ENCODE measurements at places on chromosomes 4 and X.

- H3K4me3 ChIP-seq = no peak overlapping the region
- H3K36me3 ChIP-seq = no peaks in the 10 kb centered on the region
- DNase-seq = no peak
- H3K27ac ChIP-seq = no peak overlapping the region
Measured at GRCh38 chr4:79209822-79210635, 115.8 kb downstream of the NAA11 start.

- peaks cover 4% of the 10 kb centered on the region for H3K4me1 ChIP-seq
- no peak overlapping the region for H3K4me3 ChIP-seq
- H3K36me3 ChIP-seq = no peaks in the 10 kb centered on the region
- H3K27me3 ChIP-seq = no peaks in the 10 kb centered on the region
Measured at GRCh38 chr4:122534776-122535175, 78.3 kb upstream of the IL2 start.

GRCh38 chr4:182700362-182701160 lies 216.6 kb downstream of the DCTD start:
- no peaks in the 10 kb centered on the region for H3K4me1 ChIP-seq
- no peak for DNase-seq
- no peak overlapping the region for H3K27ac ChIP-seq
- no peaks in the 10 kb centered on the region for H3K27me3 ChIP-seq
- H3K4me3 ChIP-seq = no peak overlapping the region
- H3K36me3 ChIP-seq = peaks cover 4% of the 10 kb centered on the region

GRCh38 chr4:532588-533317 lies 33.7 kb downstream of the PIGG start:
- H3K4me3 ChIP-seq = no peak overlapping the region
- no peak overlapping the region for H3K27ac ChIP-seq
- no peaks in the 10 kb centered on the region for H3K4me1 ChIP-seq
- no peak for DNase-seq
- peaks cover 26% of the 10 kb centered on the region for H3K36me3 ChIP-seq

- H3K4me1 ChIP-seq = peaks cover 28% of the 10 kb centered on the region
- no peak for DNase-seq
- peak overlapping the region; percentile 51 for H3K4me3 ChIP-seq
Measured at GRCh38 chr4:1871471-1872021, 353 bp downstream of the NSD2 start.

DNA sequence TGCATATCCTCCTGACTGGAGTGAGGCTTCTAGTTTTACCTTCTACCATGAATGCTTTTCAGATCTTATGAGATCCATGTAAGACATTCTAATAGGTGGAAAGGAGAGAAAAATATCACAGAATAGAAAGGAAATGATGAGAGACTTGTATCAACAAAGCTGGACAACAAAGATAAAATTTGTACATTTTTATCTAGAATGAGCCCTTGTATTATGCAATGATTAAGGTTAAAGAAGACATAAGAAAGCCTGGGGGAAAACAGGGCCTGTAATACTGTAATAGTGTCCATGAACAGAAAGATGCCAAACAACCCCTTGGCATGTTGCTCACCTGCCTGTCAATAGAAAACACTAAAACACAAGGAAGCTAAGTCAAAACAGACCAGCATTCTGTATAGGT lies 44.2 kb upstream of the SCRG1 start:
- H3K27ac ChIP-seq = no peak overlapping the region
- DNase-seq = no peak
- H3K4me1 ChIP-seq = no peaks in the 10 kb centered on the region
- H3K4me3 ChIP-seq = no peak overlapping the region

- no peaks in the 10 kb centered on the region for H3K4me1 ChIP-seq
- H3K36me3 ChIP-seq = no peaks in the 10 kb centered on the region
- no peaks in the 10 kb centered on the region for H3K27me3 ChIP-seq
- H3K27ac ChIP-seq = no peak overlapping the region
- no peak for DNase-seq
- no peak overlapping the region for H3K4me3 ChIP-seq
Measured at GRCh38 chr4:154985673-154986072, 204.6 kb downstream of the RBM46 start.

GRCh38 chr4:70815370-70815769 lies 24.3 kb downstream of the GRSF1 start:
- H3K4me3 ChIP-seq = no peak overlapping the region
- no peaks in the 10 kb centered on the region for H3K27me3 ChIP-seq
- H3K27ac ChIP-seq = no peak overlapping the region

GRCh38 chrX:16491461-16491860 lies 158.5 kb upstream of the S100G start:
- no peak overlapping the region for H3K4me3 ChIP-seq
- H3K27me3 ChIP-seq = no peaks in the 10 kb centered on the region
- H3K36me3 ChIP-seq = no peaks in the 10 kb centered on the region

DNA sequence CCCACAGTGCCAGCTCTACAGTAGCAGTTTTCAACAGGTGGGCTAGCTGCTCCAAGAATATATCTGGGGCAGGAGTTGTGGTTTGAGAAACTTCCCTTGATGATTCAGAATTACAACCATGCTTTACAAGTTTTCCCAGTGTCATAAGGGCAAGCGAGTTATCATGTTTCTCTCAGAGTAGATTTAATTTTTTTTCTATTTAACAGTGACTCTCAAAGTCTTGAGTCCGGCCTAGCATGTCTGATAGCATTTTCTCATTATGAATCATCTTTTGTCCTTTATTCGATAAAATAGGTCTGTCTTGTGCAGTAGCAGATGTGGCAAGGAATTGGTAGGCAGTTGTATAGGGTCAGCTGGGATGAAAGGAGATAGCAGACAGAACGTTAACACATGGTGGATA lies 62.2 kb upstream of the SPANXD start:
- H3K4me3 ChIP-seq = no peak overlapping the region
- no peaks in the 10 kb centered on the region for H3K36me3 ChIP-seq
- H3K4me1 ChIP-seq = peaks cover 2% of the 10 kb centered on the region

DNA sequence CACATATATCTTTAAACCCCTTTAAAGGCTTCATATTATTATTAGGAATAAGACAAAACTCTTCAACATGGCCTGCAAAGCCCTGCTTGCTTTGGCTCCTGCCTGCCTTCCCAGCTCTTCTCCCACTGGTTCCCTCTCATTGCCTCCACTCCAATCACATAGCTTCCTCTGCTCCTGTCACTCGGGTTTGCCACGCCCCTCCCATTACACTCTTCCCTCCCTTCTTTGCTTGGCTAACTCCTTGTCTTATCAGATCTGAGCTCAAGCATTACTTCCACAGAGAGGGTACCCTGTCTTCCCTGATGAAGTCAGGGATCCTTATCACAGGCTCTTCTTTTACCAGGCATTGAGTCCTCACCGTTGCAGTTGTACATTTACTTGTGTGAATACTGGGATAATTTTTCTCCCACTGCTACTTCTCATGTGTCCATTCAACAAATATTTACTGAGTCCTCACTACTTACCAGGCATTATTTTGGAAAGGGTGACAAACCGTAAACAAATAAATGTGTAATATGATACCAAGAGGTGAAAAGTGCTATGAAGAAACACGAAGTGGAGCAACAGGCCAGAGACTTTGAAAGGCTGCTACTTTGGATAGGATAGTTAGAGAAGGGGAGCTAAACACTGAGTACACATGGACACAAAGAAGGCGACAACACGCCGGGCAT lies 3.2 kb upstream of the VGLL1 start:
- no peaks in the 10 kb centered on the region for H3K36me3 ChIP-seq
- H3K27ac ChIP-seq = no peak overlapping the region
- DNase-seq = no peak
- H3K4me3 ChIP-seq = no peak overlapping the region

GRCh38 chr4:184450045-184450444 lies 24.3 kb downstream of the IRF2 start:
- H3K27ac ChIP-seq = no peak overlapping the region
- H3K36me3 ChIP-seq = peaks cover 3% of the 10 kb centered on the region
- H3K4me3 ChIP-seq = no peak overlapping the region
- H3K4me1 ChIP-seq = peaks cover 23% of the 10 kb centered on the region
- H3K27me3 ChIP-seq = no peaks in the 10 kb centered on the region

DNA sequence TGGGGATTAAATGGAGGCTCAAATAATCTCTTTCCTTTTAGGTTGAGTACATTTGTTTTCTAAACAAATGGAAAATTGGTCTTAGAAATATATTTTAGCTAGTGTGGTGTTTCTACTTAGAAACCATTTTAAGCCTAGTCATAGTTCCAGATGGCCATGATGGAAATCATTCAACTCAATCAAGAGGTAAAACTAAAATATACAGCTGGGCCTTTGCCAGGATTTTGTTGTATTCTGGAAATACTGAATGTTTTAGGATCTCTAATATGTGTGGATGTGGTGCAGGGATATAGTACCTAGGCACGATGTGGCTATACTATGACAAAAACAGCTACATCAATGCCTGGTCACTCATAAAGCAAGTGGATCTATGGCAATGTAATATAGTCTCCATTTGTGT lies 146.0 kb upstream of the BANK1 start:
- no peak overlapping the region for H3K4me3 ChIP-seq
- H3K27ac ChIP-seq = no peak overlapping the region
- peaks cover 30% of the 10 kb centered on the region for H3K4me1 ChIP-seq
- DNase-seq = no peak
- no peaks in the 10 kb centered on the region for H3K27me3 ChIP-seq
- H3K36me3 ChIP-seq = no peaks in the 10 kb centered on the region

DNA sequence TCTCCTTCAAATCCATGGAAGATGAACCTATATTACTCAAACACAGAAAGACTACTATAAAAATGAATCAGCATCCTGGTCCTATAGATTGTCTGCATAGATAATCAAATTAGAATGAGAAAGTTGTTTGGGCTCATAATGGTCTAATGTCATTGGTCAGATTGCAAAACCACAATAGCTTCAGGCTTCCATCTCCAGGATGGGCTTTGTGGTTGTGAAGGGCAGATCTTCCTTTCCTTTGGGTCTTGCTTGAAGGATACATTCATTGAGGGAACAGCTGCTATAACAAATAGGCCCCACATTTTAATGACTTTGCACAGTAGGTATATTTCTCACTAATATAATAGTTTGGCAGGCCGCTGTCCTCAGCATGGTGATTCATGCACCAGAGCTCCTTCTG lies 94.3 kb downstream of the REPS2 start:
- H3K27ac ChIP-seq = no peak overlapping the region
- no peak for DNase-seq
- no peaks in the 10 kb centered on the region for H3K4me1 ChIP-seq
- peaks cover 4% of the 10 kb centered on the region for H3K27me3 ChIP-seq
- no peak overlapping the region for H3K4me3 ChIP-seq
- no peaks in the 10 kb centered on the region for H3K36me3 ChIP-seq

DNA sequence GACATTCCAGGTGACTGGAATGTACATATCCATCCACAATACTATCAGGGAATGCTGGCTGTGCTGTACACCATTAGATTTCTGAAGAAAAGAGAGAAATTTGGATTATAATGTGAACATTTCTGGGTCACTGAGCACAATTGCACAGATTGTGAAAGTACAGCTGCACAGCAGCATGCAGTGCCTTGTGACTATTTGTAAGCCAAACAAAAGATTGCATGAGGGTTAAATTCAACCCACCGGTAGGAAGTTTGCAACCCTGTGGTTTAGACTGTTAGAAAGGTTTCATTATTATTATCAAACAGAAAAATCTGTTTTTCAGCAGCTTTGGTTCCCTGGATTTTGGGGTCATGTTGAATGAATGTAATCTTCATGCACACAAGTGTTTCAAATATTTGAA lies 24.5 kb downstream of the DDIT4L start:
- H3K4me3 ChIP-seq = no peak overlapping the region
- H3K4me1 ChIP-seq = no peaks in the 10 kb centered on the region
- H3K27me3 ChIP-seq = no peaks in the 10 kb centered on the region
- no peak overlapping the region for H3K27ac ChIP-seq

GRCh38 chr4:14371131-14371530 lies 631.1 kb upstream of the CPEB2 start:
- no peak overlapping the region for H3K4me3 ChIP-seq
- no peak for DNase-seq
- H3K36me3 ChIP-seq = no peaks in the 10 kb centered on the region
- H3K27me3 ChIP-seq = no peaks in the 10 kb centered on the region

DNA sequence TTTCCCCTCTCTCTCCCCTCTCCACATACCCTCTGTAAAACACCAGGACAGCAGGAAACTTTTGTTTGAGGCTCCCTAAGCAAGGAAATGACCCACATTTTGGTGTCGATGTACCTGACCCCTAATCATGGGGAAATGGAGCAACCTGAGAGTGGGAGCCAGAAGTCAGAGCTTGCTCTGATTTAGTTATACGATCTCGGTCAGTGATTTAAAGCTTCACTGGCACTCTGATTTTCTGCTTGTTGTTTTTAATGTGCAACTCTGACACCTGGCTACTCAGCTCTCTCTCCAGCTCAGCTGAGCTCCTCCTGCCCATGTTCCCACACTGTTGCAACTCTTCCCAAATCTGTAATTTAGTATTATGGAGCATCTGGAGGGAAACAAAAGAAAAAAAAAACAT lies 408.6 kb downstream of the ADAM29 start:
- H3K4me3 ChIP-seq = no peak overlapping the region
- H3K4me1 ChIP-seq = no peaks in the 10 kb centered on the region
- H3K27me3 ChIP-seq = no peaks in the 10 kb centered on the region
- DNase-seq = no peak
- no peak overlapping the region for H3K27ac ChIP-seq

DNA sequence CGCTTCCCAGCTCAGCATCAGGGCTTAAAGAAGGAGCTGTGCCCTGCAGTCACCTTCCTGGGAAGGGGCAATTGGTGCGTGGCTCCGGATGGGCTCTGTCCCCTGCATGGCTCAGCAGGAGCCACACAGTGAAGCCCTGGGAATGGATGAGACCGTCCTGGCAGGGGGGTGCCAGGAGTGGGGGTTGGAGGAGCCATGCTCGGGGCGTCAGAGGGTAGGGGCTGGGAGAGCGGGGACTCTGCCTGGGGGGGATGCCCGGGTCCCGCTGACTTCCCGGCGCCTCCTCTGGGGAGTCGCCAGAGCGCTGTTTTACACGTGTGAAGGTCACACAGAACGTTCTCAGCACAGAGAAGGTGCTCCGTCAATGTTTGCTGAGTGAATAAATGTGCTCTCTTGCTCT lies 184.1 kb downstream of the AFAP1 start:
- H3K27me3 ChIP-seq = no peaks in the 10 kb centered on the region
- H3K4me3 ChIP-seq = no peak overlapping the region
- peaks cover 10% of the 10 kb centered on the region for H3K36me3 ChIP-seq
- no peak overlapping the region for H3K27ac ChIP-seq
- H3K4me1 ChIP-seq = peaks cover 10% of the 10 kb centered on the region
- DNase-seq = no peak

DNA sequence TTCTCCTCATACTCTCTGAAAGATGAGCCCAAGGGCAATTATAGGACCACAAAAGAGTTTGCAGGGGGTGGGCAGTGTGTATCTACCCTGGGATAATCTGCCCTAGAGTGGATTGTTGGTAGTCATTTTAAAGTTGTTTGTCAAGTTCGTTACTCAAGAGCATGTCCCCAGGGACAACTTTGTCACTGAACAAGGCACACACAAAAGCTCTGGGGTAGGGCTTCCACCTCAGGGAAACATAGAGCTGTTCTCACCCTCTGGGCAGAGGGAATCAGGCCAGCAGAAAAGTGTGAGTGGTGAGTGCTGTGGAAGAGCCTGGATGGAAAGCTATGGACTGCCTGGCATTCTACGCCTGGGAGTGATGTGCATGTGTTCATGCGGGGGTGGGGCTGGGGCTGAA lies 23.3 kb upstream of the LEF1 start:
- DNase-seq = no peak
- no peaks in the 10 kb centered on the region for H3K36me3 ChIP-seq
- H3K27ac ChIP-seq = no peak overlapping the region
- peaks cover 9% of the 10 kb centered on the region for H3K27me3 ChIP-seq

GRCh38 chrX:43000121-43000520 lies 222.2 kb upstream of the PPP1R2C start:
- no peaks in the 10 kb centered on the region for H3K4me1 ChIP-seq
- no peak for DNase-seq
- H3K27me3 ChIP-seq = peaks cover 4% of the 10 kb centered on the region

GRCh38 chr4:24226667-24227066 lies 336.8 kb upstream of the PPARGC1A start:
- H3K27me3 ChIP-seq = peaks cover 3% of the 10 kb centered on the region
- peaks cover 17% of the 10 kb centered on the region for H3K4me1 ChIP-seq
- no peak overlapping the region for H3K27ac ChIP-seq
- H3K36me3 ChIP-seq = no peaks in the 10 kb centered on the region
- no peak for DNase-seq
